ENCODE measurements at places on chromosomes 12 and 14.

GRCh38 chr12:45232756-45233372 is 17.0 kb downstream of the ANO6 start:
- peak; percentile 44 for DNase-seq

DNA sequence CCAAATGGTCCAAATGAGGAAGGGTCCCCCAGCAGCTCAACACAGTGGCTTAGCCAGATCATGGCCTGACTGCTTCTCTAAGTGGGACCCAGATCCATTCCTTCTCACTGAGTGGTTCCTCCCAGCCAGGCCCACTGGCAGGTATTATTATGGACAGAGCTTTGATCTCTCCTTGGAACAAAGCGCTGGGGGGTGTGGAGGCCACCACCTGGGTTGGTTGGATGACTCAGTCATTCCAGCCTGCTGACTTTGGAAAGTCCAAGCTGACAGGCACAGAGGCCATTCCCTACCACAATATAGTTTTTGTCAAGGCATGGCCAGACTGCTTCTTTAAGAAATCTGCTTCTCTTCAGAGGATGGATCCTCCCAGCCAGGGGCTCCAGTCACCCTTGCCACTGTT is 341.1 kb downstream of the BTG1 start:
- DNase-seq: no peak

DNA sequence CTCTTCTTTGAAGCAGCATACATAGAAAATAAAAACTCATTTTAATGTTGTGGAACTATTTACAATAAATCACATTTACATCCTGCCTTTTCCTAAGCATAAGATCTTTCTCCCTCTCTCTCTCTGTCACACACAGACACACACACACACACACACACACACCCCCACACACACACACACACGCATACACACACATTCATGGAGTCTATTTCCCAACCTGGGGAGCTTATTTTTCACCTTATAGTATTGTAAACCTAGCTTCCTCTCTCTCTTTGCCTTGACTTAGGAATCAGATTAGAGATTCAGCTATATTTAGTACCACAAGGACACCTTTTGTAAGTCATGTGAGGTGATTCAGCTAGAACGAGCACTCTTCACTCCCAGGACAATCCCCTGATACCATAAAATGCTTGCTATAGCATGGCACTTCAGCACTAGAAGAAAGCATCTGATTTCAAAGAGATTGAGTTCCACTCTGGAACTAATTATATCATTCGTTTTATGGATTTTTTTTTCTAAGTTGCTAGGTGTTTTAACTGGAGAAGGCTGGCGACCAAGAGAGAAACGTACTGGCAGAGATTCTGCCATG is 23.6 kb downstream of the TMEM30B start:
- DNase-seq: no peak

- DNase-seq: no peak
These were observed 8.0 kb upstream of the ACTN1 start for GRCh38 chr14:68986926-68987652.

- no peak for DNase-seq
These were observed 105.9 kb downstream of the NTF3 start for GRCh38 chr12:5537771-5538170.

GRCh38 chr12:32809846-32810245 is 54.1 kb upstream of the YARS2 start:
- DNase-seq: no peak

DNA sequence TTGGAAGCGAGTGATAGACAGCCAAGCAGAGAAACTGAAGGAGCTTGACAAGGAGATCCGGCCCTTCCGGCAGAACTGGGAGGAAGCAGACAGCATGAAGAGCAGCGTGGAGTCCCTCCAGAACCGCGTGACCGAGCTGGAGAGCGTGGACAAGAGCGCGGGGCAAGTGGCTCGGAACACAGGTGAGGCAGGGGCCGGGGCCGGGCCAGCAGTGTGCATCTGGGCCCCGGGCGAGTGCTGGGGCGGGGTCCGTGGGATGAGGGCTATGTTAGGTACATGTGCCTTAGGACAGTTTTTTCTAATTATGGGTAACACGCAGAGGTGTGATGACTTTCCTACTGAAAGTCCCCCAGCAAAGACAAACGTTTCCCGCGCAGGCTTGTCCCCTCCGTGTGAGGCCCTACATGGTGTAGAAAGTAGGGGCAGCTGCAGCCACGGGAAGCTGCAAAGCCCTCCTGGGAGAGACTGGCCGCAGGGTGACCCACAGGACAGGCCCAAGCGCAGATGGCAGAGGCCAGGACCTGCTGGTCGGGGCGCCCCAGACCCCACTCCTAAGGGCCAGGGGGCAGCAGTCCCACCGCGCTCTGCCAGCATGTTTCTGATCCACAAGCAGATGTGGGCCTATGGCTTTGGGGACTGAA is 19.1 kb upstream of the AMN start:
- no peak for DNase-seq

GRCh38 chr12:66848967-66849366 is 170.1 kb upstream of the GRIP1 start:
- DNase-seq: no peak

GRCh38 chr12:48795550-48796455 is 6.9 kb upstream of the ADCY6 start:
- DNase-seq: peak; percentile 57

- no peak for DNase-seq
These were observed 340.6 kb downstream of the PRKD1 start for GRCh38 chr14:29587046-29587445.

DNA sequence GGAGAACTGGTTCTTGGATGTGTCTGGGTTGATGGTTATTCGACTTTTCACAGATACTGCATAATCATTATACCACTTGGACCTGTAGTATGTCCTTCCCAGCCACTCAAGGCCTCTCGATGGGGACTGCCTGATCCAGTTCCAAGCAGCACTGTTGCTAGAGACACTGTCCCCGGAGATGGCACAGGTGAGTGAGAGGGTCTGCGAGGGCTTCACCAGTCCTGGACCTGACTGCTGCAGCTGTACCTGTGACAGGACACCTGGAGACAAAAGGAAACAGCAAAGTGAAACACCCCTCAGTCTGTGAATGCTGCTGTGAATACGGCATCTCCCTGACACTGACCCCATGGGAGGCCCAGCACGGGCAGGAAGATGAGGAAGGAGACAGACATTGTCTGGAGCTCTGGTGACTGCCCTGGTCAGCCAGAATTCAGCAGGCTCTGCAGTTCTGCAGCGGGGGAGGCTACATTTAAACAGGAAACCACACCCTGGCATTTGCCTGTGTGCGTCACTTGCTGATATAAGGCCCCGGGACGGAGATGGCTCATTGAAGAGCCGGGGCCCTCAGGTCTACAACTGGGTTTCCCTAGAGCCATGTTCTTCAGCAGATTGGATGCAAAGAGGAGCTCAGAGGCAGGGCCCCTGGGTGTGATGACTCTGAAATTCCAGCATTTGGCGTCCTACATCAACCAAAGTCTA is 413.6 kb downstream of the TMEM121 start:
- DNase-seq: no peak

DNA sequence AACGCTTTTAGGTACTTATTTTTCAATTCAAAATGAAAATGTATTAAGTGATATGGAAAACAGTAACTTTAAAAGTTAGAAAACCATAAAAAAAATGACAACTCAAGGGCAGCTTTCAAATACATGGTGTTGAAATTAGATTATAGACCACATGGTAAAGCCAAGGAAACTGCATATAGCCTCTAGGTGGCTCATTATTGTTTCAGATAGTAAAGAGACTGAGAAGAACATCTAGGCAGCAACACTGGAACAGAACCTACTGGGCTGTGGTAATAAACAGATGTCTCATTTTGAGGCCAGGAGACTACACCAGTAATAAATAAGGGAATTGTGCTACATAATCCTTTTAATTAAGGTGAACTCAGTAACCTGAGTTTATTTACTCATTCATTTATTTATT is 13.0 kb downstream of the FBXO33 start:
- DNase-seq: no peak

DNA sequence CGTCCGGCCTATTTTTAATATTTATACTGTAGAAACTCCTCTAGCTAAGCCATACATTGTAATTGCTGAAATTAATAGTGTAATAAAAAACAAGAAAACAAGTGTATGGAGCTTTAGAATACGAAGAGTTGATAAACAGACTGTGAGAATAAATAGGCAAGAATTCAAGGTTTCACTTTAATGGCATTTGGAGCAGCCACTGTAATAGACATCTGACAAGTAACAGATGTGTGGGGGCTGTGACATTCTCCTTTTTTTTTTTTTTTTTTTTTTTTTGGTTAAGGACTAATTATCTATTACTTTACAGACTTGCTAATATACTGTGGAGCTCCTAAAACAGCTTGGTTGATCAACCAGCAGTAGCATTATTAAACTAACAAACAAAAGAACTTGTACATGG is 42.1 kb upstream of the CFAP54 start:
- no peak for DNase-seq

DNA sequence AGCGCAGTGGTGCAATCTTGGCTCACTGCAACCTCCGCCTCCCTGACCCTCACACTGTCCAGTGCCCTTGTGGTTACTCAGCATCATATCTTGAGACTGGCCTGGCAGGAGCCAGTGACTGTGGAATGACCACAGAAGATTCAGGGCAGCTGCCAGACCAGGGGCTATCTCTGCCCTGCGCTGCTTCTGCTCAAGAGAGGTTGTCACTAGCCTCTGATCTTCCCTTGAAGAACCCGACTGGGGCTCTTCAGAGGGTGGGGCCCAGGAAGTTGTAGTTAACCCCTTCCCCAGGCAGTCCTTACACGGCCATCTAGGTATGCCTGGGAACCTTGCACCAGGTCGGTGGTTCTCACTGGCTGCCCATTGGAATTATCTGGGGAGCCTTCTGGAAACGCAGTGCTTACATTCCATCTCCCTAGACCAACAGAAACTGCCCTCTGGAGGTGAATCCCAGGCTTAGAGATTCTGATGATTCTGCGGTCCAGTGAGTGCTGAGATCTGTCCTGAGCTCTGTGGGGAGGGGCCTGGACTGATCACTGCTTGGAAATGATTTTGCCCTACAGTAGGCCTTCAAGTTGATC is 41.4 kb downstream of the PLEKHG3 start:
- no peak for DNase-seq

DNA sequence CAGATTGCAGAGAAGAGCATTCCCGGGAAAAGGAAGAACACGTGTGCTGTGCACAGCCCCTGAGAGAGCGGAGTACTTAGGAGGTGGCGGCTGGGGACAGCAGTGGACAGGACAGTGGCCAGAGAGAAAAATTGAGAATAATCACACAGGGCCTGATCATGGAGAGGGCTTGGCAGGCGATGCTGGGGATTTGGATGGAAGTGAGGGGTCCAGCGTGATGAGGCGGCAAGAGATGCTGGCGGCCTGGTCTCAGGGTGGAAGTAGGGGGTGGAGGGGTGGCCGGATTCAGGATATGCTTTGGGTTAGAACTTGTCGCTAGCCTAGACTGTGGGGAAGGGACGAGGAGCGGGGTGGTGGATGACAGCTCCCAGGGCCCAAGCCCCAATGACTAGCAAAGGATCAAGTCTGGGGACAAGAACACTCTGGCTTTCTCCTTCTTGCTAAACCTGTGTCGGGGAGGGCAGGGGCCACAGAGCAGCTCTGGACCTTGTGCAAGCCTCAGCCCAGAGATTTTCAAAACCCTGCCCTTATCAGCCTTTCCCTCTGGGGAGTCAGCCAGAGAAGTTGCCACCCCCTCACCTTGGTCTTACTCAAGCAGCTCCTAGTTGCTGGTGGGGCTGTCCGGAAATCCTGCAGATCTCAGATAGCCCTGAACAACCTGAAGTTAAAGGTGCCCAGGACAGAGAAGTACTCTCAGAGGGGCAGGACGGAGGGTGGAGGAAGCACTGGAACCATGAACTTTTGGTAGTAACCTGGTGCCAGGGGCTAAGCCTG is 1.3 kb downstream of the HVCN1 start:
- DNase-seq: no peak

- no peak for DNase-seq
These were observed 6.1 kb upstream of the SRSF5 start for GRCh38 chr14:69760810-69761209.

GRCh38 chr14:55341781-55342180 is 69.8 kb downstream of the ATG14 start:
- DNase-seq: no peak

DNA sequence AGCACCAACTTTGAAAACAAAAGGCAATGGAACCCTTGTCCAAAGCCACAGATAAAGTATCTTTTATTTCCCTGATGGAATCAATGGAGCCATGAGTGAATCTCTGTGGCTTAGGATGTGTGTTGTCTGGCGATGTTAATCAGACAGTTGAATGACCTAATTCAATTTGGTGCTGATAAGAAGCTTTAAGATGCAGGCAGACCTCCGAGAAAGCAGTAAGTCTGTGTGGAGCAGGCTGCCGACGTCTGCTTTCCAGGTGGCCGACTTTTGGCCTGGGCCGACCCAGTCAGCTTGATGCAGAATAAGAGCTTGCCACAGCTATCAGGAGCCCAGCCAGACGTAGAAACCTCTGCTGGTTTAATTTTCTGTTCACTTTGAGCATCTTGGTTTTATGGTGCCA is 21.1 kb upstream of the TMEM132C start:
- DNase-seq: no peak

- no peak for DNase-seq
These were observed 183.0 kb upstream of the CAND1 start for GRCh38 chr12:67086116-67086515.

- peak; percentile 70 for DNase-seq
These were observed 1.6 kb downstream of the SLC16A7 start for GRCh38 chr12:59597385-59597781.

DNA sequence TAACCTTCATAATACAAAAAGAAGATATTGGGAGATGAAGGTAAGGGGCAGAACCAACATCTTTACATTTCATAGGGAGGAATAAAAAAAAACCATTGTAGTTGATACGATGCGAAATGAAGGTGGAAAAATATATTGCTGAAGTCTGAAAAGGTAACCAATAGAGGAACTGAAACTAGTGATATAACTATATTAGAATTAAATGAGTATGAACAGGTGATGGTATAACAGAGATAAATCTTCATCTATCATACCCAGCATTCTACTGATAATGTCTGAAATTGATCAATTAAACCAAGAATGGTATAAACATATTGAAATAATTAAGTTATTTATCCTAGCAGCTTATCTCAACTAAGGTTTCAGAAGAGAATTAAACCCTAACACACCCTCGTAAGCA is 332.1 kb downstream of the NELL2 start:
- no peak for DNase-seq
